ENCODE measurements at places on chromosomes 13 and 19. TPM values are rescaled to one million over a fixed set of nuclear protein-coding genes. Genes with fewer than 3 reads are reported as not detected.

DNA sequence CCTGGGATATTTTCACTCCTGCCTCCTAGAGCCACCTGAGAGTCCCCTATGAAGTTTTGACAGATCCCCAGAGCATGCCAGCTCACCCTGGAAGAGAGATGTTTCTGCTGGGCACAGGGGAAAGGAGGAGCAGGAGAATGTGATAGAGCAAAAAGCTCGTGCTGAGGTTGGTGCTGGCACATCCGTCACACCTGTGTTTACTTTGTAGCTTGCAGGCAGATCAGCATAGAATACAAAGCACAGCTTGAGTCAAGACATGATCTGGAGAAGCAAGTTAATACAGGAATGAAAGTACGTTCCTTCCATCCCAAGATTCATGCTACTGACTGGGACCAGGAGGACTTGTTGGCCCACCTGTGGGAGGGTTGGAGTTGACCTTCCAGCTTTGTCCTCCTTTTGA, 46.1 kb downstream of the HSPH1 start:
- no peak for DNase-seq

GRCh38 chr13:19959141-19959830, 759 bp downstream of the ZMYM2 start:
- DNase-seq = peak; percentile 6

The ZNF554 gene
- total RNA-seq = 4.8 TPM

GRCh38 chr13:24614306-24615080, 65.7 kb upstream of the ATP12A start:
- no peak for DNase-seq

- DNase-seq = no peak
Observed at GRCh38 chr13:107482688-107483087, 732.6 kb downstream of the LIG4 start.

Data from A172 (cell line).